ENCODE measurements at places on chromosomes 1 and 21.

DNA sequence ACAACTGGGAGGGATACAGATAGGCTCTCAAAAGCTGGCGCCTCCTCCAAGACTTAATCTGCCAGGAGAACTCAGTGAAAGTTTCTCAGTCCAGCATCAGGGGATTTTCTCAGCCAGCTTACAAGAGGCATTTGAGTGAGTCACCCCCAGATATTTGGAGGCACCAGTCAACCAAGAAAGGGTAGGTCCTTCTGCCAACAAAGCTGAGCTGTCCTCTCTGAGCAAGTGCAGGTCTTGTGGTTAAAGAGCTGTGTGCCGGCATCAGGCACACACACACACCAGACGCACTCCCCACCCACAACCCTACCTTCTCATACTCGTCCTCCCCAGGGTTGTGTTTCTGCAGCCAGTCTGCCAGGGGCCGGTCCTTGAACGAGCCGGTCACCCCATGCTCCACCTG, 27.0 kb upstream of the PPP1R15B start:
- no peak for DNase-seq

DNA sequence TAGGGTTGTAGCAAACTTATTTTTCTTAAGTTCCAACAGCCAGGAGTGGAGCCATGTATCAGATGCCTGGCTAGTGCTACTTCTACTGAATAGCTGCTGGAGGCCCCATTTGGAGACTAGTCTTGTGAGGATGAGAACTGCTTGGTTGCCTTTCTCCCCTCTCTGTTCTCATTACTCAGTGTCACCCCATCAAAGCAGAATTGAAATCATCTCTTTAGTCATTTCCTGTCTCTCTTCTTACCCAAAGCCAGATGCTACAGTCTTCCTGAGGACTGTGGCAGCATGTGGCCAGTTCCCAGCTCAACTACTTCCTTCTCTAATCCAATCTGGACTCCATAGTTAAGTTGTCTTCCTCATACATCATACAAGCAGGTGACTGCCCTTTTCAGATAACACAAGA, 197.5 kb downstream of the BRINP2 start:
- peak; percentile 14 for DNase-seq

DNA sequence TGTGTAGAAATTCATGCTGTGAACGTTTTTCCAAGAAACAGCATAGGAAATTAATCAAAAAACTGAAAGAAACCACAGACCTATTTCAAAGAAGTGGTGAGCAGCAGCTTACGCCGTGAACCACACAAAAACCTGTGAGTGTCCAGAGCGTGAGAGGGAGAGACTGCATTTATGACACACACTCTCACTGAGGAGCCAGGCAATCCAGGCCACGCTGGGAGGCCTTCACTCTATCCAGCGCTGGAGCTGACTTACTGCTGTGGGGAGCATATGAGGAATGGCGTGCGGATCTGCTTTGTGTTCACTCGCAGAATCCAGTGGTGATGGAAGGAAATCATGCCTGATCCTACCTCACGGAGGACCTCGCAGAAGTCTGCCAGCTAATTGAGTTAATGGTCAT, 12.7 kb downstream of the ADAMTS1 start:
- DNase-seq = no peak

GRCh38 chr1:7247158-7247557, 461.9 kb downstream of the CAMTA1 start:
- no peak for DNase-seq

GRCh38 chr21:34364921-34365320, 1.1 kb downstream of the KCNE2 start:
- no peak for DNase-seq

DNA sequence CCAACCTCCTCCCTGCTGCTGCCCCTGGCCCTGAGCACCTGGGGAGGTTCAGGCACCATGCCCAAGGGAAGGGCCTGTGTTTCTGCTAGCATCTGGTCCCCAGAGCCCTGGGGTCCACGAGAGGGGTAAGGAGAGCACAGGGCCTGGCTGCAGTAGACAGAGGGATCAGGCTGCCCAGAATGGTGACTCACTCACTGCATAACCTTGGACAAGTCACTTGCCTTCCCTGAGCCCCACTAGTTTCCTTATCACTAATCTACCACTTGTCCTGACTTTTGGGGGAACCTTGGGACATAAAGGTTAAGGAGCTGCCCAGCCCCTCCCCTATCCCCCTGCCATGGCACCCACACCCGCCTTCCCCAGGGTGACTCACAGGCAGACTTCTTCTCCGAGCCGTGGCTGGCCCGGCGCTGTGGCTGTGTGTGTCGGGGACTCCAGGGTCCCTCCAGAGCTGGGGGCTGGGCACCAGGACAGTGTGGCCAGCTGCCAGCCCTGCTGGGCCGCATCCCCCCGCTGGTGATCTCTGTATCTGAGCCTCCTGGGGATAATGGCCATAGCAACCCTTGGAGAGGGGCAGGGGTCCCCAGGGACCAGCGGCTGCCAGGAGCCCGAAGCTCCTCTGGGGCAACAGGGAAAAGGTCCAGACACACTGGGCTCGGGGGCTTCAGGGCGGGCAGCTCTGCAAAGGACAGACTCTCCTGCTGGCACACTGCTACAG, 4.0 kb downstream of the ARHGEF19 start:
- no peak for DNase-seq

- no peak for DNase-seq
These were observed 1.3 kb downstream of the GNG12 start for GRCh38 chr1:67831850-67832513.

- DNase-seq = no peak
These were observed 142.8 kb upstream of the RAB4A start for GRCh38 chr1:229128066-229128608.

GRCh38 chr1:14363707-14364413, 234.6 kb upstream of the KAZN start:
- no peak for DNase-seq

DNA sequence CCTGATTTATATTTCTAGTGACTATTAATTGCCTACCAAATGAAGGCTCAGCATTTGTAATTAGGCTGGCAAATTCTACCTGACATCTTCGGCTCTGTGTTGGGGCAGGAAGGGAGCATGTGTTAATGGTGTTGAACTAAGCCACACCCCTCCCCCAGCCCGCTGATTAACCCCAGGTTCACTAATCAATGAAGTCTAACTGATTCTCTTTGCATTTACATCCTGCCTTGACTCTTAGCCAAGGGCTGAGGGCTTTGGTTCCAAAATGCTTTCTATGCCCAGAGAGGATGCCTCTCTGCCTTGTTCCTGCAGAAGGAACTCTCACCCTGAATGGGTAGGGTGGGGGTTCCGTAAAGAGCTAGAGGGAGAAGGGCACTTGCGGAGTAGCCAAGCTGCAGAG, 393.1 kb downstream of the CAMTA1 start:
- DNase-seq = no peak

DNA sequence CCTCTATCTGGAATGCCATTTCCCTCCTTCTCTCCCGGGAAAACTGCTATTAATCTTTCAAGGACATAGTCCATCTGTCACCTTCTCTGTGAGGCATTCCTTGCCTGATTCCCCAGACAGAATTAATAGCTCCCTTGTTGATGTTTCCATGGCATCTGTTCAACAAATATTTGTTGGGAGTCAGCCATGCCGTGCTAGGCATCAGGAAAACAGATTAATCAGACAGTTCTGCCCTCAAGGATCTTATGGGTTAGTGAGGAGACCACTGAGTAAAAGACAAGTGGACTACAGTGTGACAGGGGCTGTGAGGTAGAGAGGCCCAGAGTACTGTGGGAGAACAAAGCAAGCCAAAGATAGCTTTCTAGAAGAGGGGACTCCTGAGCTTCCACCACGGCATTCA, 11.4 kb upstream of the MAGOH start:
- no peak for DNase-seq

- no peak for DNase-seq
These were observed 420.0 kb downstream of the MATN1 start for GRCh38 chr1:30303387-30303786.

GRCh38 chr1:186518822-186519381, 58.0 kb upstream of the PDC start:
- DNase-seq = peak; percentile 51

DNA sequence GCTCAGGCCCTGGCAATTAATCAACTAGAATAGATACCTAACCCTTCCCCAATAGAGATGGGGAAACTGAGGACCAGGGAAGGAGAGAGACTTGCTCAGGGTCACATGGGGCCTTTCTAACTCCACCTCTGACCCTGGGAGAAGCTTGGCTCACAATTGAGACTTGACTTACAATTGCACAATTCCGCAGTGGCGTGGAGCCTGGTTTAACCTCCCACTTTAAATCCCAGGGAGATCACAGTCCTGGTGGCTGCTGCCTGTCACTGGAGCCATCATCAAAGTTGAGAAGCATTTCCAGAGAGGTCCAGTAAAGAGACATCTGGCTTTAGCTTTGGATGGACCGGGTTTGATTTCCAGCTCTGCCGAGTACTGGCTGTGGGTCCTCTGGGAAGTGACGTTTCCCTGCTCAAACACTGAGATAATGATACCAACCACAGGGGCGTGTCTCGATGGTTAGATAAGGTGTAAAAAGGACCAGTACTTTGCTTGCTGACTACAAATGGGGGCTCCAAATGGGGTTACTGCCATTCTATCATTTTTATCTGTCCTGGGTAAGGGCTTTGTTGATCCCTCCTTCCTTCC, 39.3 kb downstream of the TRIM62 start:
- DNase-seq = no peak

All from GM12865 (cell line).